Aorta (tissue), 5 donors: ENCODE measurements at places on chromosomes 11 and 22. TPM values are rescaled to one million over a fixed set of nuclear protein-coding genes. Genes with fewer than 3 reads are reported as not detected.

DNA sequence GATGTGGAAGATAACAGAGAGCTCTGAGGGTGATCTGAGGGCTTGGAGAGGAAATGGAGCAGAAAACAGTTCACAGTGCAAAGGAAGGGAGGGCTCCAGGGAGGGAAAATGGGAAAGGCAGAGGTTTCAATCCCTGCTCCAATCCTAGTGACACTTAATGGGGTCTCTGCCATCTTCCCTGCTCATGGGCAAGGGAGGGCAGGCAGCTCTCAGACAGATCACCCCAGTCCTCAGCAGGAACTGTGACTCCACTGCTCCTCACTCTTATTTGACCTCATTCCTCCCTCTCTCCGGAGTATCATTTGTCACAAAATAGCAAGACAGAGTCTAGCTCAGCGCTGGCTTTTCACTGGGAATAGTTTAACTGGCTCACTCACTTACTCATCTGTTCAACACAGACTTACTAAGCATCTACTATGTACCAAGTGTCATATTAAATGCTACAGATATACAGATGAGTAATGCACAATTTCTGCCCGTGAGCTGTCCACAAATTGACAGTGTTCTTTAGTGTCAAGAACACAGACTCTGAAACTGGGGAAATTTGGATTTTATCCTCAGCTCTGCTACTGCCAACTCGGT is 817.4 kb downstream of the OPCML start:
- no peak for DNase-seq

DNA sequence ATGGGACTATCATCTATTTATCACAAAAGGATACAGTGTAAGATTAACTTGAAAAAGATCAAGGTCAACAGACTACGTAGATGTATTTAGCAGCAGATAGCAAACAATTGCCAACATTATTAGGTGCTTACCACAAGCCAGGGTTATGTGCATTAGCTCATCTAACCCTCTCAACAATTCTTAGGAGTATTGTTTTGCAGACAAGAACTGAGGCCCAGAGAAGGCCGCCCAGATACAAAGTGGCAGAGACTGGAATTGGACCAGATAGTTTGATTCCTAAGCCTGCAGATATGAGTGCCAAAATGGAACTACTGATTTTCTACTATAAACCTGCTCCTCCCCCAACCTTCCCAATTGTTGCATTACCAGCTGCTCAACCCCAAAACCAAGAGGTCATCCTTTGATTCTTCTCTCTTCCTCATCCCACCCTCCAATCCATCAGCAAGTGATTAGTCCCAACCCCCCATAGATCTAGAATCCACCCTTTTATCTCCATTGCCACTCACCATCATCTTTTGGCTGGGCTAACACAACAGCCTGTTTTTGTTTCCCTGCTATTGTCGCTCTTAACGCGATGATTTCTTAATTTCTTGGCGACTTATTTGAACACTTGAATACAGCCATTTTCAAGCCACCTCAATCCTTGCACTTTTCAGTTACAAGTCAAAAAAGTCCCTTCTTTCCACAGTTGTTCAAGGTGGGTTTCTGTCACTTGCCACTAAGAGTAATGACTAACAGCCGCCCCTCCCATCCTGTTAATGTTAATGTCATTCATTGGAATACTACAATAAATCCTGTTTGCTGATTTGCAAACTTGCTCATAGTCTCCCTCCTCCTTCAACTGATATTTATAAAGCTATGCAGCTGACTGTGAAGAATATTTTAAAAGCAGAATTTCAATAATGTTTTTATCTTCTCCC is 2.7 kb downstream of the TMEM123 start:
- DNase-seq, result no peak

GRCh38 chr22:38724176-38724575 is 18.4 kb downstream of the GTPBP1 start:
- DNase-seq, result no peak

DNA sequence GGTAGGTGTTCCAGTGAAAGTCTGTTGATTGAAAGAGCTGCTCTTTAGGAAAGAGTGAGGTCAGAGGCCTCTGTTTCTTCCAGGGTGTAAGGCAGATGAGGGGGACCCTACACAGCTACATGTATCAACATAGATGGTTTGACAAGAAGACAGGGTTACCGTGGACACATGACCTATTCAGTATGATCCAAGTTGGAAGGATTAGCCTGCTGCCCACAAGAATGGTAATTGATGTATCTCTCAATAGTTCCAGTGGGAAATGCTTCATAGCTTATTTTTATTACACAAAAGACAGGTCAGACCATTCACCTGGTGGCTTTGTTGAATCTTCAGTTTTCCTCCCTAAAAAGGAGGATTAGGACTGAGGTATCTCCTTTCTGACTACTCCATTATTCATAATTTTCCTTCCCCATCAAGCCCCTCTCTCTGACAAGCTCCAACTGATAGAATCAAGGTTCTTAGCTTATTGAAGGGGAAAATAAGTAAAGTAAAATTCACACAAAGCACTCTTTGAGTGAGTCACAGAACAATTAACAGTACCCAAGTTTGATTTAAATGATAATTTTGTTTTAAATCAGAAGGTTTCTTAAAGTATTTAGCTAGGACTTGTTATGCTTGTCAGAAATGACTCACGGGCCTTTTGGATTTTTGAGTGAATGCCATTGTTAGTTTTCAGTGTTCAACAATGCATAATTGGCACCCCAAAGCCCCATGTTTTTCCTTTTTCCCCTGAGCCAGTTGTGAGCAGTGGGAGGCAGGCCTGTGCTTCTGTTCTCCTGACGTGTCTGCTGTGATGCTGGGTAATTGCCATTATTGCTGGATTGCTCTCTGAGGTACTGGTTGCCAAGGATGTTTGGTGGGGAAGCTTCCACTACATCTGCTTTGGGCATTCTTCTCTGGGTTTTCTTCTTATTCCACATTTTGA is 373.2 kb downstream of the DDX10 start:
- no peak for DNase-seq

DNA sequence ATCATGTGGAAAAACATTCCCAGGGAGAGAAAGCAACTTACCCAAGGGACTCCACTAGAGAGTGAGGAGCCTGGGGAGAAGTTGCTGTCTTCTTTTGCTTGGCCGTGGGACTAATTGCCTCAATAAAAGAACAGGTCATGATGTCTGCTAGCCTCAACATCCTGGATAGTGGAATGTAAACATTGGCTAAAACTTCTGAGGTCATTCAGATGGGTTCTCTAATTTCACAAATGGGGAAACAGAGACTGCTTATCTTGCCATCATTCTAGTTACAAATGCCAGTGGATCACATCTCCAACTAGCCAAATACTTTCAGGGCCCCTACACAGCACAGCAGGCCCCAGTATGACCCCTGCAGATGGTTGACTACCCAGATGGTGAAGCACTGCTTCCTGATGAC is 28.4 kb upstream of the PAMR1 start:
- DNase-seq, result no peak

GRCh38 chr22:23467721-23468294 is 112.3 kb downstream of the IGLL1 start:
- no peak for DNase-seq

The VSIG10L2 gene
- 0.48 TPM for total RNA-seq

The FDXACB1 gene
- 1.4 TPM for total RNA-seq

The GGTLC3 gene
- total RNA-seq, result not detected

The CNTF gene
- 1.9 TPM for total RNA-seq

The NAV2 gene
- total RNA-seq, result 84.6 TPM

The SAA4 gene
- total RNA-seq, result 0.84 TPM

The OR52I2 gene
- total RNA-seq, result not detected

The SMIM35 gene
- total RNA-seq, result not detected
